PC-9 (cell line): ENCODE measurements at places on chromosomes 6 and 20.

DNA sequence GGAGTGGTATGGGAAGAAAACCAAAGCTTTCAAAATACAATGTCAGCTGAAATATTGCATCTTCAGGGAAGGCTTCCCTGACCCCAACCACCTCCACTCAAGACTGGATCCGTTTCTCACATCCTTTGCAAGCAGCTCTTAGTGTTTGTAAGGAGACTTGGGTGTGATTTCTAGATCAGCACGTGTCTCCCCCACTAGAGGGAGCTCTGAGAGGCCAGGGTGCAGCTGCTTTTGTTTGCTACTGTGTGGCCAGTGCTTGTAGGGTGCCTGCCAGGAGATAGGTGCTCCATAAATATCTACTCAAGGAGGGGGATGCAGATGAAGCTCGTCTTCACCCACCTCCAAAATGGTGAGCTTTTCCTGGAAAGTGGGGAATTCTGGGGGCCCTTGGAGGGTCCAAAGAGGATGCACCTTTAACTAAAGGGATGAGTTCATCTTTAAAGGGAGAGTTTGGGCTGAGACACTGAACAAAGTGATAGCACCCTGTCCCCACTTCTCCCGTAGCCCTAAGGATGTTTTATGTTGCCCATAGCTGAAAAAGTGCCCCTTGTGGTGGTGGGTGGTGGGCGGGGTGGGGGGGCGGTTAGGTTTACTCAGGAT lies 52.6 kb upstream of the MAFB start:
- H3K27ac ChIP-seq = no peak overlapping the region
- H3K4me1 ChIP-seq = no peaks in the 10 kb centered on the region
- H3K4me3 ChIP-seq = no peak overlapping the region
- H3K36me3 ChIP-seq = no peaks in the 10 kb centered on the region
- peaks cover 87% of the 10 kb centered on the region for H3K27me3 ChIP-seq

GRCh38 chr6:36150283-36150682 lies 20.0 kb downstream of the MAPK13 start:
- no peaks in the 10 kb centered on the region for H3K36me3 ChIP-seq
- no peak overlapping the region for H3K4me3 ChIP-seq
- peaks cover 36% of the 10 kb centered on the region for H3K4me1 ChIP-seq
- no peaks in the 10 kb centered on the region for H3K27me3 ChIP-seq
- H3K27ac ChIP-seq = no peak overlapping the region

- no peak overlapping the region for H3K27ac ChIP-seq
- peak; percentile 42 for DNase-seq
These were observed 17.9 kb upstream of the CCDC170 start for GRCh38 chr6:151475653-151476523.

GRCh38 chr6:1315201-1315559 lies 3.3 kb downstream of the FOXQ1 start:
- H3K4me1 ChIP-seq = peaks cover 11% of the 10 kb centered on the region; the same call in 1 of the 2 replicates
- peak overlapping the region; percentile 98 for H3K27ac ChIP-seq
- H3K36me3 ChIP-seq = peaks cover 16% of the 10 kb centered on the region; the same call in 1 of the 2 replicates
- no peaks in the 10 kb centered on the region for H3K27me3 ChIP-seq
- peak overlapping the region; percentile 66 for H3K4me3 ChIP-seq
- DNase-seq = no peak
